H9 (cell line): ENCODE measurements at places on chromosomes 1 and 21.

DNA sequence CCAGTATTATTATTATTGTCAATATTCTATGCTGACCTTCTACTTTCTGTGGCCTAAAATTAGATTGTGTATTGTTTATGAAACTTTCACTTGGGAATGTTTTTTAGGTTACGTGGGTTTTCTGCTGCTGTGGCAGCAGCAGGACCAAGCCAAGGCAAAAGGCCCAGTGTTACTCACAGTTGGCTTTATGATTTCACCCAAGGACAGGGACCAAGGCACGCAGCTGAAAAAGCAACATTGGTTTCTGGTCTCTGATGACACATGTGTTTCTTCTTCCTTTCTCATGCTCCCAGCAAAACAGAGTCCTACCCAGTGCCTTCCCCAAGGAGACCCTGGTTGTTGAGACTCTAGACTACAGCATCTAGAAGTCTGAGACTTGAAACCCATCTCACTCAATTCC is 413.7 kb downstream of the SETD4 start:
- no peak for DNase-seq

- DNase-seq: no peak
These were observed 44.2 kb downstream of the RPAP2 start for GRCh38 chr1:92343061-92343460.

DNA sequence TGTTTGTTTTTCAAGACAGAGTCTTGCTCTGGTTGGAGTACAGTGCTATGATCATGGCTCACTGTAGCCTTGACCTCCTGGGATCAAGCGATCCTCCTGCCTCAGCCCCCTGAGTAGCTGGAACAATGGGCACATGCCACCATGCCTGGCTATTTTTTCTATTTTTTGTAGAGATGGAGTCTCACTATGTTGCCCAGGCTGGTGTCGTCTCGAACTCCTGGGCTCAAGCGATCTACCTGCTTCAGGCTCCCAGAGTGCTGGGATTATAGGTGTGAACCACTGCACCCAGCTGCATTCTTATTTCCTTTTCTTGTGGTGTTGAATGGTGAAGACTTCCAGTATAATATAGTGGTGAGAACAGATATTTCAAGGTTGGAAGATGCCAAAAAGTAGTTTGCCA is 28.0 kb downstream of the B3GALT5 start:
- DNase-seq: peak; percentile 20

DNA sequence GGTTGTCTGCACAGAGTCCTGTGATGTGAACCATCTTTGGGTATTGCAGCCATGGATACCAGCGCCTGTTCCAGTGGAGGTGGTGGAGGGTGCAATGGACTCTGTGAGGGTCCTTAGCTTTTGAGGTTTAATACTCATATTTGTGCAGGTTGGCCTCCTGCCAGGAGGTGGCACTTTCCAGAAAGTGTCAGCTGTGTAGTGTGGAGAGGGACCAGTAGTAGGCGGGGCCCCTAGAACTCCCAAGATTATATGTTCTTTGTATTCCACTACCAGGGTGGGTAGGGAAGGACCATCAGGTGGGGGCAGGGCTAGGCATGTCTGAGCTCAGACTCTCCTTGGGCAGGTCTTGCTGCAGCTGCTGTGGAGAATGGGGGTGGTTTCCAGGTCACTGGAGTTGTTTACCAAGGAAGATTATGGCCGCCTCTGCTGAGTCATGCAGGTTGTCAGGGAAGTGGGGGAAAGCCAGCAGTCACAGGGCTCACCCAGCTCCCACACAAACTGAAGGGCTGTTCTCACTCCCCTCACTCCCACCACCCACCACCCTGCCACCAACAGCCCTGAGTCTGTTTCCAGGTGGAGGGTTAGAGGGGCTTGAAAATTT is 31.2 kb upstream of the ZNF678 start:
- no peak for DNase-seq

- DNase-seq: no peak
These were observed 3.5 kb downstream of the RYR2 start for GRCh38 chr1:237045278-237046016.

DNA sequence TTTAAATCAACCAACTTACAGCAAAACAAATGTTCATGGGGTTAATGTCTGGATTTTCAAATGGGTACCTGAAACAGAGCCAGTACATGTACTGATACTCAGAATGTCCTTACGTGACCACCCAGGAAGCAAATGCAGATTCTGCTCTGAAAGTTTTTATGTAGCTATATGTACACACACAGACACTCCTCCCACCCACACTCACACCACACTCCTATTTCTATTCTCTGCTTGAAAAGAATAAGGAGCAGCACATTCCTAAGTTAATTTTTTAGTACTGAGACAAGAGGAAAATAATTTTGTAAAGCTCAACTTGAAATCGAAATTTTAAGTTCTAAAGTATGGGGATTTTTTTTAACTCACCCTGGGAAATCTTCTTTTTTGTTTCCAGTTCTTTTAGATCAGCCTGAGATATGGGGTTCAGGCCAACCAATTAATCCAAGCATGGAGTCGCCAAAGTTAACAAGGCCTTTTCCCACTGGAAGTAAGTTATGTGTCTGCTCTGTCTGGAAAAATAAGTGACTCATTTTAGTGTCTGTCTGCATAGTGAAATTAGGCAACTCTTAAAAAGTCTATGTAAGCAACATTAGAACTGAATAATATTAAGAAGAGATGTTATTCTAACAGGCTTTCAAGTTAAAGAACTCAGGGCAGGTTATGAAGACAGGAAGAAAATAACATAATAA is 75.5 kb upstream of the DYNLT5 start:
- no peak for DNase-seq

DNA sequence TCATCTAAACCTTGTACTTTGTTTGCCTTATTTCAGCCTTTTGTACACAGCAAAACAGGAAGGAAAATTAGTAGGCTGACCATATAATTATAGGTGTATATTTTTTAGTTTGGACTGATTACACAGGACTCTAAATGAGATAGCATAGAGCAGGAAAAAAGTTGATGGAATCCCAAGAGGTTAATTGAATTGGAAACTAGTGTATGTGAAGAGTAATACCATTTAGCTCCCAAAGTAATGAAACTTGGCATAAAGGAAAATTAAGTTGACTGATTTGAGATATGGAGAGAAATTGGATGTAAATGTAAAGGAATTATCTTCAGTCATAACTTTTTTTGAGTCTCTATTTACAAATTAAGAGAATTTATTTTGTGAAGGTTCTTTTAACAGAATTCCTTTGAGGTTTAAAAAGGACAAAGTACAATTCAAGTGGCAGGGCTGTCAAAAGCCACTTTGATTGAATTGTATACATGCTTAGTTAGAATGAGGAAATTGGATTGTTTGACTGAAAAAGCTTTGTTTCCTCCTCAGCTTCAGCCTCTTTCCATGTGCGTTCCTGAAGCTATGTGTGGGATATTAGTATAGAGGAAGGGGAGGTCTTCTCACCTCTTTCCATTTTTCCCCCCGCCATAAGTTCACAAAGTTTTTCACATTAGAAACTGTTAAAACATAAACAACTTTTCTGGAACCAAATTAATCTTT is 26.4 kb downstream of the SNX27 start:
- no peak for DNase-seq

GRCh38 chr1:53944469-53945182 is 873 bp downstream of the IFT25 start:
- peak; percentile 31 for DNase-seq

DNA sequence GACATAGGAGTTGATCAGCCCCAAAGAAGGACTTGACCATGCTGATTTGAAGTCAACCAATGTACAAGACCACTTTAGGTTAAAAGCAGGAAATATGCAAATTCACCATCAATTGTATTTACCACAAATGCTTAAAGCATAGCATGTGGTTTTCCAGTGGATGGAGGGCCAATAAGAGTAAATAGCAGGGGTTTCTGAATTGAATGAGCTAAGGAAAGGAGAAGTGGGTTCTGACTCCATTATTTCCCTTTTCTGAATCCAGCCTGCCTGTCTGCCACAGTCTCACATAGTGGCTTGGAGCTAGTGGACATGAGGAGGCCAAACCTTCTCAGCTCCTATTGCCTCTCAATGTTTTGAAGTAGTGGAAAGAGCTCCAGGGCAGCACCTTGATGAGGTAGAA is 7.2 kb upstream of the TNFSF18 start:
- no peak for DNase-seq

DNA sequence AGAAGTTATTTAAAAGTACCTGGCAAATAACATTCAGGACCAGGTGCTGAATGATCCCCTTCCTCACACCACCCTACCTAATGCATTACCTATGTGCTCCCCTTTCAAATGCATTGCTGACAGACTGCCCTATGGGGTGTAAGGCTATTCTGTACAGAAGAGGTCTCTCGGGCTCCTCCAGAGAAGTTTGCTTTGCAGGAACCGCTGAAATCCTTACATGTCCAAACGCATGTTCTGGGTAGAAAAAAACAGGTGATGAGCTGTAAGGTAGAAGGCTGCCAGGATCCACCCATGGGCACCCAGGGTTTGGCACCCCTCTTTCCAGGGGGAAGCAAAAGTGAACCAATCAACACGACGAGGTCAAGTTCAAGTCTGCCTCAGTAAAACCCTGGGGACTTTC is 58.3 kb upstream of the TARBP1 start:
- DNase-seq: no peak

DNA sequence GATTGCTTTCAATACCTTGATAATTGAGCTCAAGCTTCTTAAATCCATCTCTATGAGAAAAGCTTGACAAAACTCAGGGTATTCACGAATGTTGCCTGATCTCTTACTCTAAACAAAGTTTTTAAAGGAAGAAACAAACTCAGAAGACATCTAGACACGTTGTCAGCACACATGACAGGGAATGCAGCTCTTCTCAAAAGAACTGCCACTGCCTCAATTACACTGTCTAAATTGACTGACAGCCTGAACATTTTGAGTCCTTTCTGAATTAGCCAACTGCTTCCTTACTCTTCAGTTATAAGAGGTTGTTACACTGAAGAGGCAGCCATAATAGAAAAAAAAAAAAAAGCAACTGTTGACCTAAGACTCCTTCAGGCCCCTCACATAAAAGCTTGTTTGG is 1646.7 kb upstream of the B3GALT2 start:
- DNase-seq: no peak

DNA sequence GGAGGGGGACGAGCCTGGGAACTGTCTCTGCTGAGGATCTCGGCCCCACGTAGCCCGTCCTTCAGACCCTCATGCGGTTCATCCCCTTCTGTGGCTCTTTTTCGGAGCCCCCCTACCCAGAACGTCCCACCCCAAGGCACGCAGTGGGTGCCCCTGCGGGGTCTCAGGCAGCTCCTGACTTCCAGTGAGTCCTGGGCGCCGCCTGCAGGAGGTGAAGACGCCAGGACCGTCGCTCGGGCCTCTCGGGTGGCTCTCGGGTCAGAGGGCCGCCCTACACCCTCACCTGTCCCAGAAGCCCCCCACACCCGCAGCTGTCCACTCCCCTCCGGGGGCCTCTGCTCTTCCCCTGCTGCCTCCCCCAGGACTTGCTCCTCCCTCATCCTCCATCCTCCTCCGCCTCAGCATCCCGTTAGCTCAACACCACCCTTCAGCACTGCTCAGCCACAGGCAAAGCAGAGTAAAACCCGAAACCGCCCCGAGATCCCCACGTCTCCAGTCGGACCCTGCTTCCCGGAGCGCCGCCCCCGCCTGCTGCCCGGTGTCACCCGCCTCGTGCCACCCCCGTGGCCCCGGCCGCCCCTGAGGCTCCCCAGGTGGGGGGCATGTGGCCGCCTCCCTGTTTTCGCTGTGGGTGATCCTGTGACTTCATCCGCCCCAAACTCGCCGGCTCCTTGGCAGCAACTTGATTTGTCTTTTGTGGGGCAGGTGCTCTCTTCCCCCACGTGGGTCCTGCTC is 13.3 kb upstream of the POFUT2 start:
- no peak for DNase-seq

DNA sequence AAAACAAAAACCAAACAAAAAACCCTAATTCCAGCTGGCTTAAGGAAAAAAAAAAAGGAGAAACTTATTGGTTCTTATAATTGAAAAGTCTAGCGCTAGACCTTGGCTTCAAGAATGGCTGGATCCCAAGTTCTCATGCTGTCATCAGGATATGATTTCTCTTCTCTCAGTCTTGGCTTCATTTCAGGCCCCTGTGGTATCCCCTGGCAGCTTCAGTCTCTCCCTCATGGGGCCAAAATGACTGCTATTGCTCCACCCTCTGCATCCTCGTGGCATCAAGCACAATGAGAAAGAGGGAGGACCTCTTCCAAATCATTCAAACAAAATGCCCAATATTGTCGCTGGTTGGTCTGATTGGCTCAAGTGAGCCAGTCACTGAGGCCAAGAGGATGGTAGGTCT is 80.7 kb downstream of the GIPC2 start:
- no peak for DNase-seq

DNA sequence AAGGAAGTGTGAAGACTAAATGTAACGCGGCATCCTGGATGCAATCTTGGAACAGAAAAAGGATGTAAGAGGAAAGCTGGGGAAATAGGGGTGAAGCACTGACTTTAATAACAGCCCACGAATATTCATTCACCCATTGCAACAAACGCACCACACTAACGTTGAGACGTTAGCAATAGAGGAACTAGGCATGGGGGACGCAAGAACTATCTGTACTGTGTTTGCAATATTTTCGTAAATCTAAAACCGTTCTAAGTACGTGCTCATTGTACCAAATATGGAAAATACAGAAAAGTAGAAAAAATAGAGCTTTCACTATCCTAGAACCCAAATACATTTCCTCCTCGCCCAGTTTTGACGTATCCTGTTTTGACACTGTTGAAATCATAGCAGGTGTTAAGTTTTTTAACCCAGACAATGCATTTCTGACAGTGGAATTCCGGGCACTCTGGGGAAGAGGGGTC is 3.9 kb downstream of the LAPTM5 start:
- no peak for DNase-seq

GRCh38 chr21:23986214-23986613 is 1621.1 kb downstream of the MRPL39 start:
- DNase-seq: no peak
